ENCODE measurements at places on chromosomes 3 and 15. TPM values are rescaled to one million over a fixed set of nuclear protein-coding genes. Genes with fewer than 3 reads are reported as not detected.

DNA sequence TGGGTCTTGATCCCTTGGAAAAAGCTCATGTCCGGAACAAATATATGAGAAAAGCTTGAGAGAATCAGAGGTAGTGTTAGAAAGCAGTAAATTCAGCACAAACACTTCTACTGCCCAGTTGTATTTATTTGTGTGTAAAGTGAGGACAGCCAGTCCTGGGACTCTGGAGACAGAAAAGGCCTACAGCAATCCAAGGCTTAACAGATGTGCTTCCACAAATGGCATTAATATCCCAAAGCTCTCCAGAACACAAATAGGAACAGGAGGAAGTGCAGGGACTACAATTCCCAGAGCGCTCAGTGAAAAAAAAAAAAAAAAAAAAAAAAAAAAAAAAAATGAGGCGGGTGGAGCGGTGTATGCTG is 390 bp upstream of the AP2M1 start:
- no peak for DNase-seq
- H3K27me3 ChIP-seq = no peaks in the 10 kb centered on the region
- peaks cover 39% of the 10 kb centered on the region for H3K4me1 ChIP-seq
- peaks cover 25% of the 10 kb centered on the region for H3K36me3 ChIP-seq
- H3K27ac ChIP-seq = peak overlapping the region; percentile 84

- no peaks in the 10 kb centered on the region for H3K4me1 ChIP-seq
- H3K27me3 ChIP-seq = no peaks in the 10 kb centered on the region
- no peaks in the 10 kb centered on the region for H3K36me3 ChIP-seq
- DNase-seq = no peak
- no peak overlapping the region for H3K27ac ChIP-seq
- no peak overlapping the region for H3K4me3 ChIP-seq
Observed at GRCh38 chr3:70308760-70309159, 3.7 kb downstream of the MDFIC2 start.

GRCh38 chr15:60195611-60196010 is 191.5 kb downstream of the FOXB1 start:
- H3K27me3 ChIP-seq = peaks cover 65% of the 10 kb centered on the region
- no peak overlapping the region for H3K27ac ChIP-seq
- H3K36me3 ChIP-seq = no peaks in the 10 kb centered on the region
- no peaks in the 10 kb centered on the region for H3K4me1 ChIP-seq
- no peak for DNase-seq
- no peak overlapping the region for H3K4me3 ChIP-seq

The IGSF10 gene
- not detected for total RNA-seq

The CTSH gene
- 46.7 TPM for total RNA-seq

The SGO1 gene
- total RNA-seq = 35.6 TPM
